ENCODE measurements at places on chromosomes 1 and 21.

GRCh38 chr1:172997941-172998361, 52.8 kb downstream of the TNFSF18 start:
- no peak for DNase-seq

GRCh38 chr1:25800703-25801377, 847 bp downstream of the SELENON start:
- no peak for DNase-seq

DNA sequence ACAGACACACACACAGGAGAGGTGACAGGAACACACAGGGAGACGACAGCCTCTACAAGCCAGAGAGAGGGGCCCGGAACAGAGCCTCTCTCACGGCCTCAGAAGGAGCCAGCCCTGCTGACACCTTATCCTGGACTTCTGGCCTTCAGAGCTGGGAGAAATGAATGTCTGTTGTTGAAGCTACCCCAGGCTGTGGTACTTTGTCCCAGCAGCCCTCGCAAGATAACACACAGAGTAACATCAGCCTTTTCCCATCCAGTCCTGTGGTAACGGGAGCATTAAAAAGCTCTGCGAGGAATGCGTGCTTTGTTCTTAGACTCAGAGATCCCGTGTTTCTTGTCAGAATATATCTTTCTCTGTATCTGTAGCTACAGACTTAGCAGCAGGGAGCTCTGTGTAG, 131.2 kb downstream of the SIM2 start:
- DNase-seq, result no peak

GRCh38 chr1:96400089-96400488, 321.5 kb upstream of the PTBP2 start:
- DNase-seq, result no peak

GRCh38 chr1:6260961-6261614, at the start of gene GPR153:
Gene GPR153, minus strand, starts transcription at chr1:6261098. Its CDS starts 6,193 bp downstream, at chr1:6254905.
- DNase-seq, result no peak

GRCh38 chr1:243719476-243719875, 130.6 kb downstream of the AKT3 start:
- no peak for DNase-seq

GRCh38 chr1:2495546-2495945, 19.5 kb downstream of the PLCH2 start:
- no peak for DNase-seq

- no peak for DNase-seq
These were observed 391.0 kb downstream of the OMA1 start for GRCh38 chr1:58155418-58156123.

- no peak for DNase-seq
These were observed 84.3 kb downstream of the KCNK2 start for GRCh38 chr1:215166886-215167285.

GRCh38 chr1:91569411-91570119, 68.9 kb downstream of the CDC7 start:
- no peak for DNase-seq

- DNase-seq, result no peak
These were observed 23.5 kb downstream of the RNF223 start for GRCh38 chr1:1050577-1051052.

DNA sequence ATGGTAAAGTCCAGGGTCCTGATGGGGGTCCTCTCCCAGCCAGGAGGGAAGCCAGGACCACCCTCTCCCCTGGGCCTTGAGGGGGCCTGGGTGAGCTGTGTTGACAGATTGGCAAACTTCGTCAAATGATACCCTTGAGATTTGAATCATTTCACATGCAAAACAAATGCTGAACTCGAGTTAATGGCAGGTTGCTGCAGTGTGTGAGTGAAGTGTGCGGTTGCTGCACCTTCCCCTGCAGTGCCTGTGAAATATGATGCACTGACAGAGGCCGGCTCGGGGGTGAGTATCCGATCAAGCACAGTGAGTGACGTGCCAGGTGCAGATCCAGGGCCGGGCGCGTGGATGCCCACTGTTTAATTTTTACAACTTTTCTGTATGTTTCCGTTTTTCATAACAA, 5.7 kb upstream of the KRTAP12-1 start:
- no peak for DNase-seq

- DNase-seq, result no peak
These were observed 20.4 kb downstream of the C4BPA start for GRCh38 chr1:207124389-207124788.

- no peak for DNase-seq
These were observed 9.7 kb upstream of the KRTAP7-1 start for GRCh38 chr21:30839304-30839703.

DNA sequence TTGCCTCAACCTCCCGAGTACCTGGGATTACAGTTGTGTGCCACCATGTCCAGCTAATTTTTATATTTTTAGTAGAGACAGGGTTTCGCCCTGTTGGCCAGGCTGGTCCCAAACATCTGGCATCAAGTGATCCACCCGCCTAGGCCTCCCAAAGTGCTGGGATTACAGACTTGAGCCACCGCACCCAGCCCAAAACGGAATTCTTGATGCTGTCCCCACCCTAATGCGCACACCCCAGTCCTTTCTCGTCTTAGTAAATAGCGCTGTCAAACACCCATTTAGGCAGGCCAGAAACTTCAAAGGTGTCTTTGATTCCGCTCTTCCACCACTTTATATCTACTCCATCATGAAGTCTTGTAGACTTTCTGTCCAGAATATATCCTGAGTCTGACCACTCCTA, 35.1 kb downstream of the ITSN1 start:
- no peak for DNase-seq

DNA sequence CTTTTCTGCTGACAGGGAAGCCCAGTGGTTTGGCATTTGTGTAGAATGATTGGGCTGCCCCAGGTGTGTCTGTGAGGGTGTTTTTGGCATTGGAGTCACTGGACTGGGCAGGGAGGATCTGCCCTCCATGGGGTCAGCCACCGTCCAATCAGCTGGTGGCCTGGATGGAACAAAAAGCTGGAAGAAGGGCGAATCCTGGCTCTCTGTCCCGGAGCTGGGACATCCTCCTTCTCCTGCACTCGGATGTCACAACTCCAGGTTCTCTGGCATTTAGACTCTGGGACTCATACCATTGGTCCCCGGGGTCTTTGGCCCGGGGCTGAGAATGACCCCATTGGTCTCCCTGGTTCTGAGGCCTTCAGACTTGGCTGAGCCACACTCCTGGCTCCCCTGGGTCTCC, 11.2 kb downstream of the SPSB1 start:
- DNase-seq, result no peak

DNA sequence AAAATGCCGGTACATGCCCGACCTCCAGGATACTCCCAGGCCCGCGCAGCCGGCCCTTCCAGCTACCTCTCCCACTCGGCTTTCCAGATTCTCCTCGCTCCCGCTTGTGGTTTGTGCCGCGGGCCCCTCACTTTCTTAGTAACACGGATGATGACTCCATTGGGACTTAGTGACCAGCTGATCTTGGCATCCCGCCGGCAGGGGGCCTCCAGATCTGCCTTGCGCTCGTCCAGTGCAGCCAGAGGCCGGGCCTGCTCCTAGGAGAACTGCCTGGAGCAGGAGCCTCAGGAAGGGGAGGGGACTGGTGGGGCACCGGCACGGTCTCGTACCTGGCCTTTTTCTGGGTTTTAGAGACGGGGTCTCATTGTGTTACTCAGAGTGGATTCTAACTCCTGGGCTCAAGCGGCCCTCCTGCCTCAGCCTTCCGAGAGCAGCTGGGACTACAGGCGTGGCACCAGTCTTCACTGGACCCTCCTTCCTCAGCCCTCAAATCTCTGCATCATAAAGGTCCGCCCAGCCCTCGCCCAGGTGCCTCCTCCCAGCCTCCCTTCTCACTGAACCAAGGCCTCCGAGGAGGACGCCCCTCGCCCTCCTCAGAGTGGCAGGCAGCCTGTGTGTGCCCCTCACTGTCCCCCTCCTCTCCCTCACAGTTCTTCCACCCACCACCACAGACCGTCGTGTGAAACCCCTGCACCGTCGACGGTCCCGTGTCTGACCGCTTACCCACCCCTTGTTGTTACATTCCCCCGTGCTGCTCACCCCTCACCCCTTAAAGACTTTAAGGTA, 78.6 kb downstream of the SLC25A24 start:
- no peak for DNase-seq

DNA sequence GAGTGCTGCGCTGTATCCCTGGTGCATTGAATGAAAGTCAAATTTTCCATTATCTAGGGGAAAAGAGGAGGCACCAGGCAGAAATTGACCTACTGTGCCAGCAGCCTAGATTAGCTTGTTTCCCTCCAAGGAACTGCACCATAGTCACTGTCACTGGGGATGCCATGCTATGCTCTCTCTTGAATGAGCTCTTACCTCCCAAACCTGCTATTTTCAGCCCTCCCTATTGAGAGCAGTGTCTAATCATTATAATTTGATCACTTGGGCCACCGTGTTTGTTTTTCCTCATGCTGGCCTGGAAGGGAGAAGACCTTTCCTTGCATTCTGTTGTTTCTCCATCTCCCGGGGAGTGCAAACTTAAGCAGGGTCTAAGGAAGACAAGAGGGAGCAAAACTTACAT, 492.9 kb downstream of the SIPA1L2 start:
- DNase-seq, result no peak

DNA sequence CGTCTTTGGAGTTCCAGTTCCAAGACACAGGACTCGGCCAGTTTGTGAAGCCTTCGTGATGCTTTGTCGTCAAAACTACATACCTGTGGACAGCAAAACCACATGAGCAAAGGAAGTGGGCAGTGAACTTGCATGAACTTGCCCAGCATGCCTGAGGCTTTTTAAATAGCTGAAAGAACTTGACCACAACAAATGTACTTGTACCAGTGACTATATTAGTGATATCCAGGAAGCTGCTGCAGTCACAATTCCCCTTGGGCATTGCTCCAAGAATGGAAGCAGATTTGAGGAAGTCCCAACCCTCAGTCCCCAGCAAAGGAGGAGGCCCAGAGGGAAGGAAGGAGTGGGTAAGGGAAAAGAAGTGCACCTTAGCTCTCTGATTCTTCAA, 2.6 kb downstream of the FUCA1 start:
- no peak for DNase-seq

DNA sequence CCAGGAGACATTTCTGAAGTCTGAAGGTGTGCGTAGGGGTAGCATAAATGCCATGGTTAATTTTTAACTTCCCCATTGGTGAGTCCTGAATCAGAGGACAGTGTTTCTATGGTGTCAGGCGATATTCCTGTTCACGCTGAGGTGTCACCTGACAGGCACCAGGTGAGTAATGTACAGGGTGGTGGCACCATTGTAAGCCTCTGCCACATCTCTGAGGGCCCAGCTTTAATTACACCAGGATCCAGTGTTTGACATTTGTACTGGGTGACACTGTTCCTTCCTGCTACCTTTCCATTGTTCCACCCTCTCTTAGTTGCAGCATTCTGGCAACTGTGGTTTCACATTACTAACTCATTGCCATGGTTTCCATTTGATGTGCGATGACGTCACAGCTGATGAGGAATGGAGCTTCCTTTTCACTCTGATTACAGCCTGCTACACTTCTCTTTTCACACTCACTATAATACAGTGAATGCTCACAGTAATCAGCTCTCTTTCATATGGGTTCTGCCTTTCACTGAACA, 40.6 kb upstream of the MARK1 start:
- DNase-seq, result no peak

- no peak for DNase-seq
These were observed 62.5 kb downstream of the CD58 start for GRCh38 chr1:116508085-116508983.

- no peak for DNase-seq
These were observed 19.4 kb downstream of the ATP2B4 start for GRCh38 chr1:203645996-203646395.

GRCh38 chr1:62876535-62876934, 92.6 kb downstream of the ATG4C start:
- no peak for DNase-seq

DNA sequence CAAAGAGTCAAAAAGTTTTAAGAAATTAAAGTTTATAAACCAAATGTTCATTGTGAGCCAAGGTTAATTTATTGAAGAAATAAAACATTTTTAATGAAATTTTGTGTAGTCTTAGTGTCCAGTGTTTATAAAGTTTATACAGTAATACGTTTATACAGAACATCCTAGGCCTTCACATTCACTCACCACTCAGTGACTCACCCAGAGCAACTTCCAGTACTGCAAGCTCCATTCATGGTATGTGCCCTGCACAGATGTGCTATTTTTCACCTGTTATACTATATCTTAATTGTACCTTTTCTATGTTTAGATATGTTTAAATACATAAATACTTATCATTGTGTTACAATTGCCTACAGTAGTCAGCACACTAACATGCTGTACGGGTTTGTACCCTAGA, 33.6 kb downstream of the TYW3 start:
- DNase-seq, result no peak

- DNase-seq, result no peak
These were observed 10.1 kb upstream of the ZBTB8B start for GRCh38 chr1:32454726-32455125.

GRCh38 chr1:208122612-208123358, 121.4 kb downstream of the PLXNA2 start:
- DNase-seq, result no peak

DNA sequence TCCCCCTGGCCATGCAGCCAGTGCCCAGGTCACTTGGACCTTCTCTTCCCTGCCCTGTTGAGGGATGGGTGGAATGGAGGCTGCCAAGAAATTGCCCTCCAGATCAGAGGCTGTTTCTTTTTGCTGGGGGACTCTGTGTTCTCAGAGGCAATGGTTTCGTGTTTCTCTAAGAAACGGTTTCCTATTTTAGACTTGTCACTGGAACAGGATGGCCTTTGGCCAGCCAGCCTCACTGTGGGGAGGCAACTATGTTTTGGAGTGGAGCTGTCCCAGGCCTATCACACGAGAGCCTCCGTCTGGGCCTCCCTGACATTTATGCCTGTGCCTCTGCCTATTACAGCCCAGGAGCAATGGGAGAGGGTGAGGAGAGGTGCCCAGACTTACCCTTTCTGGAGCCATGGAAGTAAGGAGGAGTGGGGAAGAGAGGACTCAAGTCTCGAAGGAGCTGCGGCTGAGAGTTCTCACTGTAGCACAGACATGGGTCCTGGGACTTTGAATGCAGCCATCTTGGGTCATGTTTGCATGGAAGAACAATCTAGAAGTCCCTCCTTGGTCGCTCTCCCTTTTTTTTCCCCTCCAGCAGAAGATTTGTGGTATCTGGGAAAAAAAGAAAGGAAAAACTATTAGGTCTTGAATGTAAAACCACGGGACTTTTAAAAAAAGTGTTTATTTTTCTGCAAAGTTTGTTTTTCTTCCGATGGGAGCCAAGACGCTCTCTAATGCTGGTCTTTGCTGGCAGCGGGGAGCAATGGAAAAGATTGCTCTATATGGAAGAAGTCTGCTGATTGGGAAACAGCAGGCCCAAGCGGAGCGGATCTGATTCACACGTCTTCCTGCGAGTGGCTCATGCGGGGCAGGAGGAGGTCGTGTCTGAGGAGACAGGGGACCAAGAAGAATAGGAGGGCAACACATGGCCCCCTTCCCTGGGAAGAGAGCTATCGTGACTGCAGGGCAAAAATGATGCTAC, 219.2 kb downstream of the FOXD2 start:
- DNase-seq, result no peak

GRCh38 chr1:211741116-211741515, 65.7 kb upstream of the NEK2 start:
- DNase-seq, result no peak

DNA sequence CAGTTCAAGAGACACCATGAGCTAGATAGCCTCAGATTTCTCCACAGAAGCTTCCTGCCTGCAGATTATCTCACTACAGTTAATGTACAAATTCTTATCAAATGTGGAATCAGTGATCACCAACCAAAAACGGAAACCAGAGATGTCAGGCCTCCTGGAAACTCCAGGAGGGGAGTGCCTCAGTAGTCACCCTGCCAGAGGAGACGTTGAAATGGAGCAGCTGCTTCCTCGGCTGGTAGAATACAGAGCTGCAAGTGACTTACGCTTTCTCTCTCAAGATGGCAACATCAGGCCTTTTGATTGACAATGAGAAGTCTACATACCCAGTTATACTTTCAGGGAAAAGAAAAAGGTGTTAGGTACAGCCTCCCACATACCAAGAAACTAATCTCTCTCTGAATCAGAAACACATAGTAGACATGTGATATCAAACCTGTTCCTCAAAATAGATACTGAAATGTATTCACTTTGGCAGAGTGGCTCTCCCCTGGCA, 52.2 kb downstream of the ACP6 start:
- no peak for DNase-seq

Measured in GM18507 (cell line).